Activated naive CD8-positive, alpha-beta T cell treated with anti-CD3 and anti-CD28 coated beads, Interleukin-2, amount 10 ng/mL, durations not matched to agents 7 days and 5 days (primary cell): ENCODE measurements at places on chromosomes 11 and 22.

DNA sequence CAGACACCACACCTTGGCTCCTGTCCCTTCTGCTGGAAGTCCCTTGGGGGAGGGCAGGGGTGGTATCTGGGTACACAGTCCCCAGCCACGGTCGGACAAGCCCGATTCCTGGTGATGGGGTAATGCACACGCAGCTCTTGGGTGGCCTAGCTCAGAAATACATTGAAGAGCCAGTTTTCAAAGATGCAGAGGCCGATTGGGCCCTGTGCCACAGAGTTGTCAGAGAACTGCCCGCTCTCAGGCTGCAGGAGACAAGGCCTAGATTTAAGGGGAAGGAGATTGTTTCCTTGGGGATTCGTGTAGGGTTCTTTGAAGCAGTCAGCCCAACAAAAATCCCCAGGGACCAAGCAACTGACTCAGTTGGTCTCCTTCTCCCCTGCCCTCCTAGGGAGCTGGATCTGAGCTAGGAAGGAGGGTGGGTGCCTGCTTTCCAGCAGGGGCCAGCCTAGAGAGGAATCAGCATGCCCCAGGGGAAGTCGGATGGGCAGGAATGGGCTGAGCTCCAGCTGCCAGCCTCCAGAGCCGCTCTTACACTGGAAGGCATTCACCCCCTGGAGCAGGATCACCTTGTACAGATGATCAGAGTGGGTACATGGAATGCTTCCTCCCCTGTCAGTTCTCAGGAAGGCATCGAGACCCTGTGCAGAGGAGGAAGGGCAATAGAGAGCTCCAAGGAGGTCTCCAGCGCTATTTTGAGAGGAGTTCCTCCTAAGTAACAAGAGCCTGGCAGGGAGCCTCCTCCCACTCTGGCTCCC, 3.3 kb upstream of the SCN4B start:
- peaks cover 17% of the 10 kb centered on the region for H3K4me1 ChIP-seq
- H3K36me3 ChIP-seq, result no peaks in the 10 kb centered on the region
- H3K4me3 ChIP-seq, result no peak overlapping the region
- peaks cover 80% of the 10 kb centered on the region for H3K27me3 ChIP-seq

GRCh38 chr11:64745189-64745520, 1.2 kb upstream of the RASGRP2 start:
- H3K27me3 ChIP-seq, result no peaks in the 10 kb centered on the region
- peak; percentile 89 for DNase-seq
- peaks cover 26% of the 10 kb centered on the region for H3K4me1 ChIP-seq

GRCh38 chr11:44709281-44709562, 17.5 kb upstream of the TSPAN18 start:
- H3K27me3 ChIP-seq, result peaks cover 12% of the 10 kb centered on the region
- H3K36me3 ChIP-seq, result no peaks in the 10 kb centered on the region
- no peak overlapping the region for H3K4me3 ChIP-seq
- DNase-seq, result no peak

DNA sequence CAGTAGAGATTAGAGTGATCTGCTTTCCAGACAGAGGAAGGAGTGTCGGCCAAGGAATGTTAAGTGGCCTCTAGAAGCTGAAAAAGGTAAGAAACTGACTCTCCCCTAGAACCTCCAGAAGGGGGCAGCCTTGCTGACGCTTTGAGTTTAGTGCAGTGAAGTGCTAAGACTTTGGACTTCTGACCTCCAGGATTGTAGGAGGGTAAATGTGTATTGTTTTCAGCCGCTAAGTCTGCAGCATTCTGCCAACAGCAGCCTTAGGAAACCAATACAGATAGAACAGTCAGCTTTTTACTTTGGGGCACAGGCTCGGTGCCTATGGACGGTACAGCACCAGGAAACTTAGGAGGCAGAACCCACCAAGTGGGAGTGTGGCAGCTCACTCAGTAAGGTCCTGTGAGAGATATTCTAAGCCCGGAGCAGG, 3.6 kb upstream of the TBC1D22A start:
- no peaks in the 10 kb centered on the region for H3K27me3 ChIP-seq
- H3K36me3 ChIP-seq, result peaks cover 11% of the 10 kb centered on the region
- H3K27ac ChIP-seq, result no peak overlapping the region

DNA sequence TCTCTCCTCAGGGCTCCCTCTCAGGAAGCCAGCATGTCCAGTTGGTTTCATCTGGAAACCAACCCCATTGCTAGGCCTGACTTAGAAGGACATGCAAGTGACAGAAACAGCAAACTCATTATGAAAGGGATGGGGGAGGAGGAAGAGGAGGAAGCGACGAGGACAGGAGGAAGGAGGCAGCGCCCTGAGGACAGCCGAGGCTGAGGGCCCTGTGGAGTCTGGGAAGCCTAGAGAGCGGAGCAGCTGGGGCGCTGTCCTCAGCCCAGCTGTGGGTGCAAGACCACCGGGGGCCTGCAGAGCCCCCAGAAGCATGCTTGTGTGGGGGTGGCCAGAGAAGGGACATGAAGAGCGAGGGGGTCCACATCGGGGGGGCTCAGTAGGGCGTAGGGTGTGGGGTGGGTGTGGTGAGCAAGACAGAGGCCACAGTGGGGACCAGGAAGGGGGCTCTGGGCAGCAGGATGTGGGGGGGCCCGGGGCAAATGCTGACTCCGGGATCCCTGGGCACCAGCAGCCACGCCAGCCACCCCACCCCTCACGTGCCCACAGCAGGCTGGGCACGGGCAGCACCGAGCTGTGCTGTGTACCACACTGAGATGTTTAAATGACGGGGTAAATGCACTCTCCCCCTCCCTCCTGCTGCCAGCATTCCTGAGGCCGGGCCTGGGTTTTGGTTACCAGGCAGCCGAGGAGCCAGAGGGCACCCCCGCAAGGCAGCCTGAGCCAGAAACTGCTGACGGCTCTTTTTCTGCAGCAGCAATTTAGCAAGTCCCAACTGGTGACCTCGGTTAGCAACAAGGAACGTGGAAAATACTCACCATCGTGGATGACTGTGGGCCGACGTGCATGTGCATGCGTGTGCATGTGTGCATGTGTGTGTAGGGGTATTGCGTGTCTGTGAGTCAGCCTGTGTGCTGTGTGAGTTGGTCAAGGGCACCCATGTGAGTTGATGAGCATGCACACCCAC, 82.7 kb upstream of the LINC01488 start:
- no peak overlapping the region for H3K27ac ChIP-seq
- no peaks in the 10 kb centered on the region for H3K36me3 ChIP-seq
- peaks cover 4% of the 10 kb centered on the region for H3K4me1 ChIP-seq
- peaks cover 10% of the 10 kb centered on the region for H3K27me3 ChIP-seq
- no peak overlapping the region for H3K4me3 ChIP-seq

GRCh38 chr22:22655452-22656290, 11.3 kb downstream of the GGTLC2 start:
- H3K4me3 ChIP-seq, result no peak overlapping the region
- H3K4me1 ChIP-seq, result peaks cover 15% of the 10 kb centered on the region
- H3K27ac ChIP-seq, result peak overlapping the region; percentile 16
- peaks cover 14% of the 10 kb centered on the region for H3K27me3 ChIP-seq

- H3K4me3 ChIP-seq, result no peak overlapping the region
- H3K27me3 ChIP-seq, result no peaks in the 10 kb centered on the region
- peaks cover 1% of the 10 kb centered on the region for H3K36me3 ChIP-seq
- DNase-seq, result no peak
- H3K4me1 ChIP-seq, result peaks cover 1% of the 10 kb centered on the region
- no peak overlapping the region for H3K27ac ChIP-seq
Observed at GRCh38 chr11:469684-470560, 19.8 kb downstream of the PTDSS2 start.

DNA sequence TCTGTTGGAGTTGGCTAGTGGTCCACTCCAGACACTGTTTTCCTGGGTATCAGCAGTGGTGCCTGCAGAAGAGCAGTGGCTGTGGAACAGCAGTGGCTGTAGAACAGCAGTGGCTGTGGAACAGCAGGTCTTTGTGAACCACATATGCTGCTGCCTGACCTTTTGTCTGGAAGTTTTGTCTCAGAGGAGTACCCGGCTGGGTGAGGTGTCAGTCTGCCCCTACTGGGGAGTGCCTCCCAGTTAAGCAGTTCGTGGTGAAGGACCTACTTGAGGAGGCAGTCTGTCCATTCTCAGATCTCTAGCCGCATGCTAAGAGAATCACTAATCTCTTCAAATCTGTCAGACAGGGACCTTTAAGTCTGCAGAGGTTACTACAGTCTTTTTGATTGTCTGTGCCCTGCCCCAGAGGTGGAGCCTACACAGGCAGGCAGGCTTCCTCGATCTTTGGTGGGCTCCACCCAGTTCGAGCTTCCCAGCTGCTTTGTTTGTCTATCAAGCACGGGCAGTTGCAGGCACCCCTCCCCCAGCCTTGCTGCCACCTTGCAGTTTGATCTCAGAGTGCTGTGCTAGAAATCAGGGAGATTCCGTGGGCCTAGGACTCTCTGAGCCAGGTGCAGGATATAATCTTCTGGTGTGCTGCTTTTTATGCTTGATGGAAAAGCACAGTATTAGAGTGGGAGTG, 89.1 kb upstream of the TRIM48 start:
- no peak for DNase-seq
- H3K4me3 ChIP-seq, result no peak overlapping the region
- no peaks in the 10 kb centered on the region for H3K36me3 ChIP-seq
- H3K4me1 ChIP-seq, result no peaks in the 10 kb centered on the region
- H3K27ac ChIP-seq, result no peak overlapping the region

GRCh38 chr22:47162865-47163264, 400.4 kb downstream of the TBC1D22A start:
- no peaks in the 10 kb centered on the region for H3K4me1 ChIP-seq
- no peaks in the 10 kb centered on the region for H3K36me3 ChIP-seq
- H3K27ac ChIP-seq, result peak overlapping the region; percentile 60
- peak; percentile 17 for DNase-seq
